Stimulated activated CD8-positive, alpha-beta memory T cell treated with anti-CD3 and anti-CD28 coated beads, Interleukin-12 subunit alpha, Interleukin-12 subunit beta, amount 100 ng/mL, for 1 hour (primary cell): ENCODE measurements at places on chromosomes 4 and X.

DNA sequence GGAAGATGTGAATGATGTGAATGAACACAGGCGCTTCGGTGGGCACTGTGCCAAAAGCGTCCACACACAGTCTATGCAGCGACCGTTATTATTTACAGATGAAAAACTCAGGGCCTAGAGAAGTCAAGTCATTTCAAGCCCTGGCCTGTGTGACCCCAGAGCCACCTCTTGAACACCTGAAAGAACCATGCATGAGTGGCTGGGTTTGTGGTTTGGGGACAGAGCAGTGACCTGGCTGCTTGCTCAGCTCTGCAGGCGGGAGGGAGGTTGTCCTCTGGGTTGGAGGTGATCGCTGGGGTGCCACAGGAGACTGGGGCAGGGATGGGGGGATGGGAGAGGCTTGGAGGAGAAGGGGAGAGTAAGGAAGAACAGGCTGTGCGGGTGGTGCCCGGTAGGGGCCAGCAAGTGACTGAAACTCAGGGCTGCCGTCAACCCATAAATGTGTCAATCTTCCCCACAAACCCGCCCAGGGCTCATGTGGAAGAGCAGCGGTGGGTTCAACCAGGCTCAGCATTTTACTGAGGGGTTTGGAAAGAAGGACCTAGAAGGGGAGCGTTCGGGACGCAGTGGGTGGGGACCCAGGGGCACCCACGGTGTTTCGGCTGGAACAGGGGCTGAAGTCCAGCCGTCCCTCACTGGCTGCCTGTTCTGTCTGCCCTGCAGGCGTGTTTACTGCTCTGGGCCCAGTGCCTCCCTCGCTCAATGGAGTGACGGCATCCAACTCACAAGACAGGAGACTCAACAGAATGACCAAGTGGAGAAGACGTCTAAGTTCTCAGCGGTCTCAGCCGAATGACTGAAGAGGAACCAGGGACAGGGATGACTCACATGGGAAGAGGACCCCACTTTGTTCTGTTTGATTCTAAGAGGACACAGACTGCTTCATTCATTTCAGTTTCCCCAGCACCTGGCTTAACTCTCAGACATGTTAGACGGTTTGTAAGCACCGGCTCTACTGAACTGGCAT lies 167.8 kb downstream of the AFAP1 start:
- no peak for DNase-seq

DNA sequence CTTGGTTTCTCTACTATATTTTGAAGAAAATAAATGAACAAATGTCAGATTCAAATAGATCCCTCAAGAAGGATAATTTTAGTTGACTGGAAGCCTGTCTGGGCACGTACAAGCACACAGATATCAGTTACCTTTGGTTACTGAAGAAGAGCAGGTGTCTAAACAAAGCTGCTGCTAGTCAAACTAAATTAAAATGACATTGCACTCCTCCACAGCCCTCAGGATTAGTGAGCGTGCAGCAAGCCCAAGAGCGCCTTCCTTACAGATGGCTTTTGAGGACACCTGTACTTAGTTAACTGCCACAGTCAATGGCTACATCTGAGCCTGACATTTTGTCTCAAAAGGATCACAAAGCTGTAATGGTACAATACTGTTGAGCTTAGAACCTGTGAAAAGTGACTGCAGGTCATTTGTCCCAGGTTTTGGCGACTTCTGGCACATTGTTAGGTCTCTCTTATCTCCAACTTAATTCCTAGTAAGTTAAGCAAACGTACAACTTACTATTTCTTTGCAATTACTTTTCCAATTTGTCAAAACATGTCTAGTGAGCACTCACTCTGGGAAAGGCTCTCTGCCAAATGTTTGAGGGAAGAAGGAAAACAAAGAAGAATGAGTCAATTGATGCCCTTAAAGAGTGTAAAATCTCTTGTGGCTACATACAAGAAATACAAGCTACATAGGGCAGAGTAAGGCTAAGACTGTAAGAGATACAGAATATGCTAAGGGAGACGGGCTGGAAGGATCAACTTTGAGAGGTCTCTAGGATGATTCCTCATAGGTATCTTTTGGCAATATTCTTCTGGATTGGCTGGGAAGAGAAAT lies 25.6 kb upstream of the DAPP1 start:
- no peak for DNase-seq

DNA sequence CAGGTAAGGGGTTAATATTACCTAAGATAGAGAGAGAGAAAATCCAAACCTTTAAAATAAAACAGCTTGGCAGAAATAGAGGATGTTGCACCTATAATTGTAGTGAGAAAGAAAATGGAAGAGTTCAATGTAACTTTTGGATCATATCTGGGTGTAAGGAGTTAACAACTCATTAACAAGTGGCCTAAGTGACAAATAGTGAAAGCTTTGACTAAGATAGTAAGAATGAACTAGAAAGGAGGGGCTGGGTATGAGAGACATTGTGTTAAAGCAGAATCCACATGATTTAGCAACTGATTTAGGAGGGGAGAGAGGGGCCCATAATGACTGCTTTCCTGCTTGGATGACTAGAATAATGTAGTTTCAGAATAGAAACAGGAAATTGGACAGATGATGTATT lies 761.0 kb downstream of the IL1RAPL1 start:
- no peak for DNase-seq

- no peak for DNase-seq
Observed at GRCh38 chr4:186819342-186820086, 95.9 kb upstream of the FAT1 start.

DNA sequence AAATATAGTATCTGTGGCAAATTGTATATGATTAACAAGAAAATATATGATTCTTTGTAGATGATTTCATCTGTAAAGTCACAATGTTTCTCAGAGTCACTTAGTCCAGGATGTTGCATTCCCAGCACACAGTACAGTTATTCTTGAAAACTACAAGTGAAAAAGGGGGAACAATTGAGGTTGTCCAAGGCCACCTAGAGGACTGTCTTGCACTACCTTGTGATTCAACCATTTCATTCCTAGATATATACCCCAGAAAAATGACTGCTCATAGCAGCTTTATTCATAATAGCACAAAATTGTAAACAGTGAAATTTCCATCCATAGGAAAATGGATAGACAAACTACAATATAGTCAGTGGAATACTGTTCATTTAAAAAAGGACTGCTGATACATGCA lies 16.0 kb downstream of the C4orf33 start:
- no peak for DNase-seq

DNA sequence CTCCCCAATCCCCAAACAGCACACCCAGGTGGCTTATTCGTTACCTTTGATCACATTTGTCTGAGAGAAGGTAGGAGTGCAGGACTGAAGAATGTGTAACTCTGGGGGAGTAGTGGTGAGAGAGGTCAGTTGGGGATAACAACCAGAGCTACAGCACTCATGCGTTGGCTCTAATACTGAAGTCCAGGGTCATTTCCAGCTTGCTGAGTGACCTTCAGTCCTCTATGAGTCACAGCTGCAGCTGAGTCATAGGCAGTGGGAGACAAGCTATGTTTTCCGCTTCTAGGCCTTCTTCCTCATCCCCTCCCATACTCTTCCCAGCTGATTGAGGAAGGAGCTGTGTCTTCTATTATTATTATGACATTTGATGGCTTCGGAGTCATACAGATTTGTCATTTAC lies 31.6 kb upstream of the CT47C1 start:
- DNase-seq = no peak

DNA sequence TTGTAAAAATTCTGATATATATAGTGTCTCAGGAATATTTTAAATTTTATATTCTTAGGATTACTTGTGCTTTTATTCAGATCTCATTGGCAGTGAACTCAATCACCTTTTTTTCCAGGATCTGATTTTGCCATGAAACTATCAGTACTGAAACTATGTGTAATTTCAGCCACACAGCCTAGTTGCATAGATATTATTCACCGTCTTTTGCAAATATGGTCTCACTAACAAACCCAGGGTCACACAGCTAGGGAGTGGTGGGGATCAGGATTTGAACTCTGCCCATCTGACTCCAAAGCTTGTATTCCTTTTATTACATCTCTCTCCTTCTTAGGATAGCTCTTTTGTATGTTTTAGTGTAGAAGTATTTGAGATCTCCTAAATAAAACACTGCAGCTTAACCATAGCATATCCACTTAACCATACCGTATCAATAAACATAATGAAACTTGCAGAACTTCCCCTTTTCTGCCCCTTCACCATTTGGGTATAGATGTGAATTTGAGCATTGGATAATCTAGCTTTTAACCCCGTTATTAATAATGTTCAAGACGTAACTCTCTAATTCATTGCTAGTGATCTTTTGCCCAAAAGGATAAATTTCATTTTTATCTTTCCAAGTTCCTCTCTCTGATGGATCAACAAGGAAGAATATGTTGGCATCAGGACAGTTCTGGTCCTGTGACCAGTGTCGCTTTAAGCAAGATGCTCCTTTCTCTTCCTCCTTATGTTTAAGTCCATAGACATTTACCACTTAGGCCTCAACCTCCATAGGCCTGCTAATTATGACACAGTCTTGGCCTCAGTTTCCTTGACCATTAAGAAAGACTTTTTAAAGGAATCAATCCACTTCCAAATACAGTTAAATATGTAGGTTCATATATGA lies 74.6 kb downstream of the RAPGEF2 start:
- no peak for DNase-seq

DNA sequence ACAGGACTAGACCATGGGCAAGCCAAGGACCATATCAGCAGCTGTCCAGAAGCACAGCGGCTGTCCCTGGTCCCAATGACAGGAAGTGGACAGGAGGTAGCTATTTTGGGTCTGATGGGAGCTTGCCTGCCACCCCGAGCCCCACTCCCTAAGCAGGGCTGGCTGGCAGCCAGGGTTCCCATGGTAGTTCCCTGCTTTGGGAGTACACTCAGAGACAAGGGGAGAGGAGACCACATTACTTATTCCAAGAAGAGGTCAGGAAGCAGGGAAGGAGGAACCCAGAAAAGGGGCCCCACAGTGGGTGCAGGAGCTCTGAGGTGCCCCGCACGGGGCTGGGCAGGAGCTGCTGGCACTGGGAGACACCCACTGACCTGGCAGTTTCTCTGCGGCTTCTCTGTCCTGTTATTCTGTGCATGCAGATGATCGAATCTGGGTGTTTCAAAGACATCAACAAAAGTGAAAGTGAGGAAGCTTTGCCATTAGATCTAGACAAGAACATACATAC lies 36.3 kb downstream of the HTT-AS start:
- DNase-seq = no peak

DNA sequence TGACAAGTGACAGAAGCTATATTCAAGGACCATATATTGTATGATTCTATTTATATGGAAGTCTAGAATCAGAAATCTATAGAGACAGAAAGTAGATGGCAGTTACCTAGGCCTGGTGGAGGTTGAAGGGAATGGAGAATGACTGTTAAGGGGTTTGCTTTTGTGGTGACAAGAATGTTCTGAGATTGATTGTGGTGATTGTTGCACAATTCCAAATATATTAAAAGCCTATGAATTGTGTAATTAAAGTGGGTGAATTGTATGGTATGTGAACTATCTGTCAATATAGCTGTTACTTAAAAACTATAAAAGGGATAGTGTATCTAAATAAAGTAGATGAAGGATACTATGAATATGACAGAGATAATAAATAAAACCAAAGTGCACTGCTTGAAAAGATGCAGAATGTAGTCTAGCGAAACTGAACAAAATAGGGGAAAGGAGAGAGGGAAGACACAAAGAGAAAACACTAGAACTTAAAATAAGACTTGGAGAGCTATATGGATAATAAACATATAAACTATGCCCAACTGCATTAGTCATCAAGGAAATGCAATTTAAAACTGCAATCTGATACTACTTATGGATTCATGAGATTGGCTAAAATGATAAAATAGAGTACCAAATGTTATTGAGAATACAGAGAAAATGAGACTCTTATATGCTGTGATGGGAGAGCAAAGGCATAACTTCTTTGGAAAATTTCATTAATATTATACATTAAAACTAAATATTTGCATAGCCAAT lies 82.1 kb upstream of the BANK1 start:
- DNase-seq = no peak

- no peak for DNase-seq
Observed at GRCh38 chr4:111838406-111838930, 306.8 kb upstream of the FAM241A start.

DNA sequence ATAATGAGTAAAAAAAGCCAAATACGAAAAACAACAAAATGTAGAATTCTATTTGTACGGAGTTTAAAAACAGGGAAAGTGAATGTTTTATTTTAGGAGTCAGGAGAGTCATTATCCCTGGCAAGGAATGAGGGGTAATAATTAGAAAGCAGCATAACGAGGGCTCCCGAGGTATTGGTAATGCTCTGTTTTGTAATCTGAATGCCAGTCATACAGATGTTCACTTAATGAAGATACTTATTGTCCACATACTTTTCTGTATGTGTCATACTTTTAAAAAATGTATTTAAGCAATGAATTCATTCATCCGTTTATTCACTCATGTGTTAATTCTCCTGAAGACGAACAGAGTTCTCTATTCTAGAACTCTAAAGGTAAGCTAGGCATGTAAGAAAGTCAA lies 87.8 kb upstream of the BMP2K start:
- DNase-seq = no peak

- DNase-seq = no peak
Observed at GRCh38 chr4:170170861-170171260, 81.1 kb upstream of the AADAT start.

- no peak for DNase-seq
Observed at GRCh38 chr4:137519406-137519805, 12.9 kb downstream of the PCDH18 start.

GRCh38 chrX:151624677-151625076 lies 61.2 kb downstream of the PASD1 start:
- no peak for DNase-seq

GRCh38 chr4:127623797-127624083 lies 9.0 kb upstream of the INTU start:
- no peak for DNase-seq

- no peak for DNase-seq
Observed at GRCh38 chr4:164614329-164614728, 139.6 kb upstream of the SMIM31 start.

GRCh38 chr4:28772066-28772465 lies 1911.4 kb downstream of the STIM2 start:
- no peak for DNase-seq

DNA sequence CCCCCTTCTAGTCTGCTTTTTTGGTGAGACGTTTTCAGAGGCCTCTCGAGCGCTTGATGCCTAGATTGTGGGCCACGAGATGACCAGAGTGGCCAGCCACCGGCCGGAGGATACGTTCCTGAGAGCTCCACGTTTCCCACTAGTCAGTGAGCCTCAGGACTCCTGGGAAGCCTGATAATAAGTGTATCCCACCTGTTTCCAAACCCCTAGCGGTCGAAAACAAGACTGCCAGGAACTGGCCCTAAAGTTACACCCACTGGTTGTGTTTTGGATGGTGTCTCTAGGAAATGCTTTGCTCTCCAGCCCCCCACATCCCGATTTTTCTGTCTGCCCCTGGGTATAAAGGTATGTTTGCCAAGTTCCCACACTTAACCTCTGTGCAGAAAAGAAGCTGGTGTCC lies 4.6 kb upstream of the RS1 start:
- no peak for DNase-seq

DNA sequence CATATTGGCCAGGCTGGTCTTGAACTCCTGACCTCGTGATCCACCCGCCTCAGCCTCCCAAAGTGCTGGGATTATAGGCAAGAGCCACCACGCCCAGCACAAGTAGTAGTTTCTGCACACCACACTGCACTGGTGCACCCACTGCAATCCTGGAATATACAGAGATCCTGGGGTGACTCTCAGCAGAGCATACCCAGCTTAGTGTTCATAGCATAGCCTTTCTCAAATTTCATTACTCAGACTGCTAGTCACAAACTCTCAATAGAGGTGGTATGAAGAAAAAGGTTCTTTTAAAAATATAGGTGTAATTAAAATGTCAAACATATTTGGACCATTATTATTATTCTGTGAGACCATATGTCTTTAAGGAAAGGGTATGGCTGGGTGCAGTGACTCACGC lies 6.2 kb upstream of the ARHGAP10 start:
- no peak for DNase-seq

- DNase-seq = no peak
Observed at GRCh38 chr4:142408003-142408441, 438.1 kb downstream of the INPP4B start.
